ENCODE measurements at places on chromosomes 13 and 19. TPM values are rescaled to one million over a fixed set of nuclear protein-coding genes. Genes with fewer than 3 reads are reported as not detected.
A peak's percentile ranks its signal among the peaks of the same experiment; 100 is the strongest.

- ATAC-seq: peak; percentile 89
Observed at GRCh38 chr13:80048802-80049201, 292.1 kb downstream of the SPRY2 start.

Gene IGLON5
- total RNA-seq: 0.32 TPM

Gene PPP1R12C
- 74.5 TPM for total RNA-seq

- peak; percentile 14 for ATAC-seq
Observed at GRCh38 chr19:18807861-18808331, 16.8 kb upstream of the COMP start.

Gene KLK13
- not detected for total RNA-seq

- peak; percentile 29 for ATAC-seq
Observed at GRCh38 chr13:102128216-102128810, 273.5 kb downstream of the FGF14 start.
